Stimulated activated memory B cell treated with anti-CD40 and anti-IgM and Interleukin-4, amounts not matched to agents 10 μg/mL and 1 μg/mL and 100 μg/mL, for 72 hours (primary cell): ENCODE measurements at places on chromosomes 2 and 18.

- ATAC-seq: no peak
Observed at GRCh38 chr2:35530615-35531135, 824.9 kb upstream of the CRIM1 start.

DNA sequence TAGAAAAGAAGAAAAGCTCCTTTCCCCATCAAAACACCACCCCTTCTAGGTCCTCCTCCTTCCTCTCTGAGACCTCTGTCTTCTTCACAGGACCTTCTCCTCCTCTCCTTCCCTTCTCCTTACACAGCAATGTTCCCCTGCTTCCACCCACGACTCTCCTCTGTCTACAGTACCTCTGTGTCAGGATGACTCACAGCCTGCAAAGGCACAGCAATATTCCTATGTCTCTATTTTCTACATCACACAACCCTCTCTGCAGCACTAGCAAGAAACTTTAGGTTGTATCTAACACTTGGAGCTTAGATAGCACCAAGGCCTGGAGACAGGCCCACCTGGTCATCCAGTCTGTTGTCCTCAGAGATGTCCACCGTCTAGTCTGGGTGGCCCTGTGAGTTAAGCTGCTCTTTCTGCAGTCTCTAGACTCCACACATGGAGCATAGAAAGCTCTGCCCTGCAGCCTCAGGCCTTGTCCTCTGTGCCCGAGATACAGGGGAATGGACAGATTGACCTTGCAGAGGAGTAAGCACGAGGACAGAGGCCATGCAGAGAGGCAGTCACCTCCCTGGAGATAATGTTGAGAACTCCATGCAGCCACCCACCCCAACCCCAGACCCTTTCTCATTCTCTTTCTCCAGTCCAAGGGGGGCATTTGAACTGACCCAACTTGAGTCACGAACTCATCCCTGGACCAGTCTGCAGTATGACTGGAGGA is 212.0 kb downstream of the TNS1 start:
- ATAC-seq: no peak

DNA sequence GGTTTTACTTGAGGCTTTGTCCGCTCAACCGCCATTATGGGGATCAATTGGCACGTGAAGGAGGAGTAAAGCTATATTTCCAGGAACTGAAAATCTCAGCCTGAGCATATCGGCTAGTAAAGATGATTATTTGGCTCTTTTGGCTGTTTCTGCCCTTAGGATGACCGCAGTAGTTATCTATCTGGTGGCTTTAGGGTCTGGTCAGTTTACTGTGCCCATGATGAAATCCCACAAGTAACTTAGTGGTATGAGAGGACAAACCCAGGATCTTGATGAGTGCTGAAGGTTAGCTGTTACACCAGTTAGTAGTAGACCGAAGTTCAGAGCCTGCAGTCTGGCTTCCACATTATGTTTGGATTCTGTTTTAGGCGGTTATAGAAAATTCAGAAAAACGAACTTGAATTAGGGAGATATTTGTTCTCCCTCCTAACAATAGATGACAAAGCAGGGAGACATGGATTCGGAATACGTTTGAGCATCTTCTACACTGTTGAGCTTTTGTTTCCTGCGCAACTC is 1.2 kb downstream of the MAT2A start:
- ATAC-seq: no peak

DNA sequence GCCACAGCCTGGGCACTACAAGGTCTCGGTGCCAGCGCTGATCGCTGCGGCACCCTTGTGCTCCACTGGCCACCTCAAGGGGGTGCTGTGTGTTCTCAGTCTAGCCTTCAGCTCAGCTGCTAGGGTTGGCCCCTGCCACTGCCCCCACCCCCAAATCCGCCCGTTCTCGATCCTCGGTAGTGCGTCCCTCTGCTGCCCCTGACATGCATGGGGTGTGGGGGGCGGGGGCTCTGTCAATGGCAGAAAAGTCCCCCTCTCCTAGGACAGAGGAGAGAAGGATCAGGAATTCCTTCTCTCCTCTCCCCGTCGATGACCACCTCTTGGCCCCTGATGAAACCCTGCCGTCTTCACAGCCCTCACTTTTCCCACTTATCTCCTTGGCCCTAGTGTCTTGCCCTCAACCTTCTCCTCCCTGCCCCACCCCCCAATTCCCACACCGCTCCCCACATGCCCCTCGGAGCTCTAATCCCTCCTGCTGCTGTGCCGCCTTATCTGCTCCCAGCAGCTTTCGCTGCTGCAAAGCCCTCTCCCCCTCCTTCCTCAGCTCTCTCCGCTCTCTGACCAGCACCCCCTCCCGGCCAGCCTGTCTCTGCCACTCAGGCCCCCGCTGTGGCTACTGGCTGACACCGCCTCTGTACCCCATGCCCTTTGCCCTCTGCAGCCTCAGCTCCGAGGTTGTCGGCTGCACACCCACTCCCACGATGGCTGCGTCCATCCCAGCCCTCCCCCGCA is 4.3 kb upstream of the ASIC4 start:
- ATAC-seq: peak; percentile 65

GRCh38 chr2:26035090-26035743 is 1.3 kb downstream of the RAB10 start:
- no peak for ATAC-seq

DNA sequence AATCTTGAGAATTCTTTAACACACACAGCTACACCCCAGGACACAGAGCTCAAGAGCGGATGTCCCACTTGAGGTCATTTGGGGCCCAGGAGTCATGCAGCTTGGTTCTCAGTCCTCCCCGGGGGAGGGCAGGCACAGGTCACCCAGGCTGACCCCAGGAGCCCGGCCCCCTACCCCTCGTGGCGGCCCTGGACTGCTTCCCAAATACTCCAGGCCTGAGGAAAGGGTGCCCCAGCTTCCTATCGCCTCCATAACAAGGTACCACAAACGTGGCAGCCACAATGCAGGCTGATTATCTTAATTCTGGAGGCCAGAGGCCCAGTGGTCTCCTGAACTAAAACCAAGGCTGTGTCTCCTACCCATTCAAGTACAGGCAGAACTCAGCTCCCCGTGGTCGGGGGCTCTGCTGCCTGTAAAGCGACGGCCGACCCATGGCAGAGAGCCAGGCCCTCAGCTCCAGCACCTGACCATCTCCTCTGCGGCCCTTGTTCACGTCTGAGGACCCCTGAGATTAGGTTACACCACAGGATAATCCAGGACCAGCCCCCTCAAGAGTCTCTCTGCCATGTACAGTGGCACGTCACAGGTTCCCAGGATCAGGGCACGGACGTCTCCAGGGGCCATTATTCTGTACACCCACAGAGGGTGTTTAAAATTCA is 10.5 kb downstream of the SLC66A2 start:
- no peak for ATAC-seq

DNA sequence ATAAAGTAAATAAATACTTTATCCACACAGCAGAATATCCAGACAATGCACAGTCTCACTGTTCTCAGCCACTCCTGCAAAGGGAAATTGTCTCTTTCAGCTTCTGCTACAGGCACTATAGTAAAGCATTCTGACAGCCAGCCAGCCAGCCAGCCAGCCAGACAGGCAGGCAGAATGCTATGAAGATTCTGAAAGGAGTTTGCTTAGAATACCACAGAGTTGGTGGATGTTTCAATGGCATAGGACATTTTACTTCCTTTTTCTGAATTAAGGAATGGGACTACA is 116.1 kb upstream of the CYP26B1 start:
- no peak for ATAC-seq

DNA sequence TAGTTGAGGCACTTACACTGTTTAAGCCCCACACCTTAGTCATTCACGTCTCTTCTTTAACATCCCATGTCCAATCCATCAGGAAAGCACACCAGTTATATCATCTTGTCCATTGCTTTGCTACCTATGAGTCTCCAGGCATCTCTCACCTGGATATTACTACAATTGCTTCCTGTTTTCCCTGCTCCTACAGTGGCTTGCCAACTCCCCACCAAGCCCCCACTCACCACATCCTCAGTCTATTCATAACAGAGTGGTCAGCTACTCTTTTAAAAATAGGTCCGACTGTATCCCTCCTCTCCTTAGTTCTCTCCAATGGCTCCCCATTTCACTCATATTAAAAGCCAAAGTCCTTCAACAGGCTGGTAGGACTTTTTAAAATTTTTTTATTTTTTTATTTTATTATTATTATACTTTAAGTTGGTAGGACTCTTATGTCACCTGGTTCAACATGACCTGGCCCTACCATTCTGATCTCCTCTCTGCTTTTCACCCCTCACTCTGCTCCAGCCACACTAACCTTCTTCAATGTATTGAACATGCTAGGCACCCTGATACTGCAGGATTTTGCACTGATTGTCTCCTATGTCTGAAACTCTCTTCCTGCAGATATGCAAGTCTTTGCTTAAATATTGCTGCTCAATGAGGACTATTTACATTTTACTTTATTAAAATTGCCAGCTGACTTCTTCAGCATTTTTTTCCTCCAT is 253.2 kb downstream of the CYRIA start:
- no peak for ATAC-seq
